ENCODE measurements at places on chromosomes 11 and 22. TPM values are rescaled to one million over a fixed set of nuclear protein-coding genes. Genes with fewer than 3 reads are reported as not detected.
A peak's percentile ranks its signal among the peaks of the same experiment; 100 is the strongest.

HBG1 gene
- not detected for total RNA-seq

GRCh38 chr22:24236656-24237055 is 8.2 kb downstream of the GGT5 start:
- no peak for DNase-seq

DNA sequence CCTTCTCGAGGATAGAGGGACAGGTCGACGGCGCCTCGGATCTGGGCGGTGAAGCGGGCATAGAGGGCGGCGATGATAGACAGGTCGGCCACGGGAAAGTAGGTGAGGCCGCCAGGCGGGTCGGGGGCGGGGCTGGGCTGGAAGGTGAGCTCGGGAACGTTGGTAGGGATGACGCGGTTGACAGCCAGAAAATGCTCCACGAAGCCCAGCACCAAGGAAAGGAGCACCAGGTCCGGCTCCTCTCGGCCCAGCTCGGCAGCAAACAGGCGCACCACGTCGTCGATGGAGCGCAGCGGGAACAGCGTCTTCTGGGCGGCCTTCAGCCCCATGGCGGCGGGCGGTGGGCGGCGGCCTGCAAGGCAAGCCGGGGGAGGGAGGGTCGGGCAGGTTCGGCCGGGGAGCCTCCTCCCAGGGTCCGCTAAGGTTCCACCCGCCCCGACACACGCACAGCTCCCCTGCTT is 540 bp downstream of the MEN1 start:
- DNase-seq, result no peak

- DNase-seq, result no peak
Observed at GRCh38 chr11:59877325-59877724, 1.3 kb upstream of the OOSP3 start.

DNA sequence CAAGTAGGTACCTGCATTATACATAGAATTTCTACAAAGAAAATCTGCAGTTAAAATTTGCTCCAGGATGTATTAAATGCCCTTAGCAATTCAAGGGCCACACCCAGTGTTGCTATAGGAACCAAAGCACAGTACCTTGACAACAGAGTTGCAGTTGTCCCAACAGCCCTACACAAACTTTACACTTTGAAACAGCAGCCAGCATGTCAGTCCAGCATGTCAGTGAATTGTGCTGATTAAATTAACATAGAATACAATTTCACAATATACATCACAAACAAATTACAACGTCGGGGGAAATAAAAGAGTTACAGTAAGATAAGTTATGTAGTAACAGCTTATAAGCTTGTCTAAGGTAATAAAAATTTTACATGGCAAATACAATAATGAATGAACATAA is 389.2 kb downstream of the SOX6 start:
- peak; percentile 38 for DNase-seq
